Adrenal gland (tissue), 19 donors: ENCODE measurements at places on chromosomes 6 and 20. TPM values are rescaled to one million over a fixed set of nuclear protein-coding genes. Genes with fewer than 3 reads are reported as not detected.

The SLC12A5 gene
- polyA plus RNA-seq, result 15.0 TPM

GRCh38 chr6:150971219-150971618 is 105.7 kb downstream of the MTHFD1L start:
- H3K36me3 ChIP-seq, result no peaks in the 10 kb centered on the region
- H3K4me1 ChIP-seq, result no peaks in the 10 kb centered on the region
- no peak for DNase-seq
- no peak overlapping the region for H3K27ac ChIP-seq

DNA sequence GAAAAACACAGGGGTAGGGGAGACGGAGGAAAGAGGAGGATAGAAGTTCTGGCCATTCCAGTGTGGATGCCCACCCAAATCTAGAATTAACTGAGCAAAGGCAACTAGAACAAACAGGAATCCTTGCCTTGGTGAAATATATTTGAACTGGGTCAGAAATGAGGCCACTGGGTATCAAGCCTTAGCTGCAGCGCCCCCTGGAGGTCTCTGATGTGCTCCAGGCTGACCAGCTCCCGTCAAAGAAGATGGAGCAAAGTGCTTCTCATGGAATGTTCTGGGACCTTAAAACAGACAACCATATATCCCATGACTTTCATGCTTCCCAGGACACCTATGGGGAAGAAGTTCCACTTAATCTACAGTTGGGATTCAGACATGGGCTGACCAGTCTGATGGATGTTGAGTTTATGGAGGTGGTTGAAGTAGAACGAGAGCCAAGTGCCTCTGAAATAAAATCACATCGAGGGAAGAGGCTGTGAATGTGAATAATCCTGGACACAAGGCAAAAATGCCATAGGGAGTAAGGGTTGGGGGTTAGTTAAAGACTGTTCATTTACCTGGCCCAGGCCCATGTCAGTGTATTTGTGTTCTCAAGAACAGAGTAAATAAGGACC is 50.4 kb downstream of the HLA-DPB1 start:
- no peaks in the 10 kb centered on the region for H3K4me1 ChIP-seq
- H3K27ac ChIP-seq, result no peak overlapping the region
- no peak overlapping the region for H3K4me3 ChIP-seq
- DNase-seq, result peak; percentile 54
- no peaks in the 10 kb centered on the region for H3K27me3 ChIP-seq
- H3K36me3 ChIP-seq, result no peaks in the 10 kb centered on the region

DNA sequence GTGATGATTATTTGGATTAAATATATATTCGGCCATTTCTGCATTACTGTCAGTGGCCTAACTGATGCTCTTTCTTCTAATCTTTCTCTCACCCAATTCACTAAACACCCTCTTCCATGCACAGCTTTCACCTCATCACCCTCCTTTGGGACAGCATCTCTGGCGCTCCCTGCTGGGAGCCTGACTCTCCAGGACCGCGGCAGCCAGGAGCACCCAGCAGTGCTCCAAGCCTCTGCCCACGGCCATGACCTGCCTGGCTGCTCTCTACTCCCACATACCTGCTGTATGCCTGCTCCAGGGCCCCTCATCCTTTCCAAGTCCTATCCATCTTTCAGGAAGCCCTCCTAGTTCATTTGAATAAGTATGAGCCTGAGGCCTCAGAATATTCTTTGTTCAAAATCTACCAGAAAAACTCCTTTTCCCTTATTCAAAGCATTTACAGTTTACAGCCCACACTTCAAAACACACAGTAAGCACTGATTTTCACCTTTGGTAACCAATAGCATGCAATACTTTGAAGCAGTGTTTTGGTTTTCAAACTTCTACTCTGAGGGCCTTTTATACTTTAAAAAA is 15.2 kb downstream of the CTCFL start:
- no peak overlapping the region for H3K4me3 ChIP-seq
- no peaks in the 10 kb centered on the region for H3K4me1 ChIP-seq
- H3K27ac ChIP-seq, result no peak overlapping the region
- no peaks in the 10 kb centered on the region for H3K36me3 ChIP-seq

The PRPH2 gene
- 0.97 TPM for polyA plus RNA-seq

The RAB32 gene
- 7.2 TPM for polyA plus RNA-seq

DNA sequence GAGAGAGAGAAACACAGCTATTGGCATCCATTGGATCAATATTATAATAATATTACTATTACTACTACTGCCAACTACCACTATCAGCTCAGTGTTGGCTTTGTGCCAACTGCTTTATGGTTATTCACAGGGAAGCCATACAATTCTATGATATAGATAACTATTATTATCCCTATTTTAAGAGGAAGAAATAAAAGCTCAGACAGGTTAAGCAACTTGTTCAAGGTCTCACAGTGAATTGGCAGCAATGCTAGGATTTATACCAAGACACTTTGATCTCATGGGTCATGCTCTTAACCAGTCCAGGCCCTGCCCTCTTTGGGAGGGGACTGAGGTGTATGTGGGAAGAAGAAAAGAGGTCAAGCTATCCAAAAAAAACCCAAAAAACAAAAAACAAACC is 82.0 kb upstream of the TRAF3IP2 start:
- no peaks in the 10 kb centered on the region for H3K36me3 ChIP-seq
- no peak overlapping the region for H3K4me3 ChIP-seq
- DNase-seq, result no peak
- no peak overlapping the region for H3K27ac ChIP-seq

The SMLR1 gene
- not detected for polyA plus RNA-seq

DNA sequence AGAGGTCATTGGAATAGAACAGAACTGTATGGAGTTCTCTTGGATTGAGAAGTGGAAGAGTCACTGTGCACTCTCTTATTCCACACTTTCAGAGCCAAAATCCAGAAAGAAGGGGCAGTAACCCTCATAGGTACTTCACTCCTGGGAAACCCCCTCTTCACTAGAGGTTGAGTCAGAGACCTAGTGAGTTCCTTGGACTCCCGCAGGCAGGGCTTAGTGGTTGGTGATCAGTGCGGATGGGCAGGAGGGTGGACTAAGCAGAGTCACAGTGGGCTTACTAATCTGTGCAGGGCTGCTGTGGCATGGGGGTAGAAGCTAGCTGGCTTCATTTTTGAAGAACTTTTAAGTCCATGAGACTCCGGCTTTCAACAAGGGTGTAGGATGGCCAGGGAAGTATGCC is 95.0 kb upstream of the MLN start:
- no peak overlapping the region for H3K4me3 ChIP-seq
- H3K27ac ChIP-seq, result no peak overlapping the region
- H3K27me3 ChIP-seq, result no peaks in the 10 kb centered on the region
